GM13976 (cell line): ENCODE measurements at places on chromosomes 4 and X.

- peak; percentile 41 for DNase-seq
Observed at GRCh38 chr4:81472281-81473182, 825 bp upstream of the RASGEF1B start.

- DNase-seq = no peak
Observed at GRCh38 chr4:187965726-187966125, 29.8 kb upstream of the ZFP42 start.

- peak; percentile 53 for DNase-seq
Observed at GRCh38 chrX:1564750-1565683, 26.4 kb upstream of the AKAP17A start.

DNA sequence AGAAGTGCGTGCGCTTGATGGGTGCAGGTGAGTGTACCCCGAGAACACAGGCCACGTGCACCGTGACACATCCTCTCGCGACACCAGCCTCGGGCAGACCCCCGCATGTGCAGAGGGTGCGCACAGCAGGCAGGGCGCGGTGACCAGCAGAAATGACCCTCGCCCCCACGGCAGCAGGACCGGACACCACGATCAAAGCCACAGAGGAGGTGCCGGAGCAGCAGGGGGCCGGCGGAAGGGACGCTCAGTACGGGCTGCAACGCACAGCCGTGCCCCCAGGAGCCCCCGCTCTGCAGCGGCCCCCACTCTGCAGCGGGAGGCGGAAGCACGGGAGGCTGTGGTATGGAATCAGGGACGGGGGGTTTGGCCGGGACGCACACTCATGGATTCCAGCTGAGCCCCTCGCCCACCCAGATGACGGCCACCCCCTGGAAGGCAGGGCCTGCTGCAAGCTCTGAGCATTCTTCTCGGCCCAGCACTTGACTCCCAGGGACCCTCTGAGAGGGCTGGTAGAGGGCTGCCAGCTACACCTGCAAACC lies 17.1 kb downstream of the PPP2R3B start:
- no peak for DNase-seq

DNA sequence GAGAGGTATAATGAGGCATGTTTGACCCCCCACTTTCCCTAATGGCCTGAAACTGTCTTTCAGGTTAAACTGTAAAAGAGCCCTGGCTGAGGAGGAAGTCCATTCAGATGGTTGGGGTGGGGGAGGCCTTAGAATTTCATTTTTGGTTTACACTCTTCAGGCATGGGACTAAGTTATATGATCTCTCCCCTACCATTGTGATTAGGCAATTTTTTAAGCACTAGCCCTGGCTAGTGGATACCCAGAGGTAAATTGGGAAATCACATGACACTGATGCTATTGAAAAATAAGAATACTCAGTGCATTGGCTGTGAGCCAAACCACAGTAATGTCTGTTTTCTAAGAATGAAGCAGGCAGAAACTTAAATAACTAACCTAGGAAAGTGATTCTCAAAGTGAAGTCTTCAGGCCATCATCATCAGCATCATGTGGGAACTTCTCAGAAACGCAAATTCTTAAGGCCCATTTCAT lies 149.7 kb downstream of the RRAGB start:
- peak; percentile 4 for DNase-seq

DNA sequence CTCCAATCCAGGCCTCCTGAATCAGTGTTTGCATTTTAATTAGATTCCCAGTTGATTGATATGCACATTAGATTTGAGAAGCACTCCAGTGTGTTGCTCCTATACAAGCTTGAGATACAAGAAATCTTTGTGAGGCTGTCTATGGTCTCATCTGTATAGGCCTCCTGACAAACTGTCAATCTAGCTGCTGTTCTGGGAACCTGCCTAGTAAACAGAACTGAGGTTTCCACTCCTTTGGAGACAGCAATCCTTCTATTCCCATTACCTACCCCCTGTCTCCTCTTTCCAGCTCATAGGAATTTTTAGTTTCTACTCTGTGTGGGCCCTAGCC lies 306.1 kb upstream of the EMCN start:
- DNase-seq = no peak
